Stimulated activated CD8-positive, alpha-beta memory T cell treated with anti-CD3 and anti-CD28 coated beads, Interleukin-15, amount 100 ng/mL, for 24 hours (primary cell): ENCODE measurements at places on chromosomes 11 and 22.

DNA sequence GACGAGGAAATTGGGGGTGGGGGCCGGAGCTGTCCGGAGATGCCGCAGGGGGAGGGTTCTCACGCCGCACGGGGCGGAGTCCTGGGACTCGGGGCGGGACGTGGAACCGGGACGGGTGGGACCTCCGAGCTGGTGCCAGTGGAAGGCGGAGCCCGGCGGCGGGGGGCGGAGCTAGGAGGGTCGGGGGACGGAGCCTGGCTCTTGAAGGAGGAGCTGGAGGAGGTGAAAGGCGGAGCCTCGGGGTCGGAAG lies 271 bp downstream of the FKBP2 start:
- peak; percentile 99 for DNase-seq

- DNase-seq = no peak
These were observed 12.4 kb upstream of the KCNE3 start for GRCh38 chr11:74479732-74480123.

- no peak for DNase-seq
These were observed 53.1 kb upstream of the SLC22A12 start for GRCh38 chr11:64537876-64538275.

DNA sequence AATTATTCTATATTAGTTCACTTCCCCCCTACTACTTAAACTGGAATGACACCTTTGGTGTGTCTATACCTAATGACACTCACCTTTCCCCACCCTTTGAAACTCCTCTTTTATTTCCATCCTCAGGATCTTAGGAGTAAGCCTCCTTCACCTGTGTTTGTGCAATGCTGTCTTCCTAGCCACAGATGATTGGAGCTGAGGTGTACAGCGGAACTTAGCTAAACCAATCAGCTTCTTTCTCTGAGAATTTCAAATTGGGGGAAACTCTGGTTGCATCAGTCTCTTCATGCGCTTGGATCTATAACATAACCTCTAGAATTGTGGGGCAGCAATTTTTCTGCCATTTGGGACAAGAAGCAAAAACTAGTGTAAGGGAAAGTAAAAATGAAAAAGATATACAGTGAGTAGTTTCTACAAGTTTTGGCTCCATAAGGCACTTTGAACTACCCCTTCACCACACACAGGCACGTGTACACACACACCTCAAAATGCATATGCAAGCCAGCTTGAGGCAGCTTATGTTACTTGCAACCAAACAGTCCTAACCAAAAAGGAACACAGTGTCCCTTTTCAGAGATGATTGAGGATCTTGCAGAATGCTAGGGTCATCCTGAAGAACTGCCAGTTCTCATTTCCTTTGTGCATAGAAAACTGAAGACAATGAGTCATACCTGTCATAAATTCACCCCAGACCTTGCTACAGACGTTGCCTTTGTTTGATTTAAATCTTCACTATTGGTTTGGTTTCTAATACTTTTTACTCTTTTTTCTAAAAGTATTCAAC lies 36.0 kb upstream of the LDLRAD3 start:
- DNase-seq = no peak

DNA sequence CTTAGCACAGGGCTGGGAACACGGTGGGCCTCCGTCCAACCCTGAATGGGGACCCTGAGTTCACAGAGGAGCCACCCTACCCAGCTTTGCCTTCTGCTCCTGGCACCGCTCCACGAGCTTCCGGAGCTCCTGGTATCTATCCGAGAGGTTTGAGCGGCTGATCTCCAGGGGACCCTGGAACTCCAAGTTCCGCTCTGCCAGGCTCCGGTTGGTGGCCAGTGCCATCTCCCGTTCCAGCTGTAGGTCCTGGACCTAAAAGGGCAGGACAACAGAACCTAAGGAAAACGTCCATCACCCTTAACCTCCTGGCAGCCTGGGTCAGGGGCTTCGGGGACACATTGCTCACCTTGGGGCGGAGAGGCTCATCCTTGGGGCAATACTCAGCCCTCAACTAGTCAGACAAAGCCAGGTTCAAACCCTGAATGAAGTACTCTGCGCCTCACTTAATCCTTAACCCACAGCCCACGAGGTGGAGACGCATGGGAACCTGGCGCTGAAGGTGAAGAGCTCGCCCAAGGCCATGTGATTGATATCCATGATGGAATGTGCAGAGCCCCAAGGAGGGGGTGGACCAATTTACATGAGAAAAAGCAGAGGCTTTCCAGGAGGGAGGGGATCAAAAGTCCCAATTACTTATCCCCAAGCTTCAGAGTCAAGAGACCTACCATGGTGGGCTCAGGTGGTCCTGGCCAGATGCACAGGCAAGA lies 27.1 kb downstream of the VPS37C start:
- no peak for DNase-seq

GRCh38 chr11:33310720-33311500 lies 53.7 kb downstream of the HIPK3 start:
- no peak for DNase-seq

DNA sequence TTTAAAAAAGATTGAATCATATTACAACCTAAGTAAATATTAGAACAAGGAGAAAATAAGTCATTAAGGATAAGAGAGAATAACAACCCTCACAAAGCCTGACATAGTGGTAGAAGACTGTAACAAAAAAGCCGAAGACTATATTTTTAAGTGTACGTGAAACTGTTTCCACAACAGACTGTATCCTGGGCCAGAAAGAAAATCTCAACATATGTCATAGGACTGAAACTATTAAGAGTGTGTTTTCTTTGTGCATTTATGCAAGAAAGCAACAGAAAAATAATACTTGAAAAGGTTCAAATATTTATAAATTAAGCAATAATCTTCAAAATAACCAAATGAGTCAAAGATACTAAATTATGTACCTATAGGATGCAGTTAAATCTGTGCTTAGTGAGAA lies 309.8 kb downstream of the CASP12 start:
- DNase-seq = no peak

DNA sequence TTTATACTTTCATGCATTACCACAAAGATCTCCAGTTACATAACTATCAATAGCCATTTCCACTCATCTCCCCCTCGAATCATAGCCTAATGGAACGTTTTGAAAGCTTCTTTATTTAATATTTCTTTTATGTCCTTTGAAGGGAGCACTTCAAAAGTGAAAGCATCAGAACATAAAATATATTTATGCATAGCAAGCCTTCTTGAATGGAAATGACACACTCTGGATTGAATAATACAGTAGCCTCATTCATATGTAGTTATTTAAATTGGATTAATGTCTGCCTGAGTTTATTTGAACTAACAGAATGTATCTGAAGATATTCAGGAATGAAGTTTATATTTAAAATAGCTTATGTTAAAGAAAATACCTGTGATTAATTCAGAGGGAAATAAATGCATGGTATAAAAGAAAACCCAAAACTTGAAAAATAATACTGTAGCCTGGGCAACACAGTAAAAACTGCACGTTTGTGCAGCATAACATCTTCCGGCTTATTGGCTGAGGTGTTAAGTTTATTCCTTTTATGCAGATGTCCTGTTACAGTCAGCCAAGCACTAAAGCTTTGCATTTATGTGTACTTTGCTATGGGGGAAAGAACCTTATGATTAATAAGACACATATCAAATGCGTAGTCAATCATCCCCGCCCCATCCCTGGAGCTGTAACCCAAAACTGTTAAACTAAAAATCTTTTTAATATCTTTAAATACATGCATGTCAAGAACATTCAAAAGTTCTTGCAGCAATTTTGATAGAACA lies 22.0 kb downstream of the OOSP3 start:
- no peak for DNase-seq

- no peak for DNase-seq
These were observed 158.7 kb upstream of the ARHGAP20 start for GRCh38 chr11:110870816-110871522.

DNA sequence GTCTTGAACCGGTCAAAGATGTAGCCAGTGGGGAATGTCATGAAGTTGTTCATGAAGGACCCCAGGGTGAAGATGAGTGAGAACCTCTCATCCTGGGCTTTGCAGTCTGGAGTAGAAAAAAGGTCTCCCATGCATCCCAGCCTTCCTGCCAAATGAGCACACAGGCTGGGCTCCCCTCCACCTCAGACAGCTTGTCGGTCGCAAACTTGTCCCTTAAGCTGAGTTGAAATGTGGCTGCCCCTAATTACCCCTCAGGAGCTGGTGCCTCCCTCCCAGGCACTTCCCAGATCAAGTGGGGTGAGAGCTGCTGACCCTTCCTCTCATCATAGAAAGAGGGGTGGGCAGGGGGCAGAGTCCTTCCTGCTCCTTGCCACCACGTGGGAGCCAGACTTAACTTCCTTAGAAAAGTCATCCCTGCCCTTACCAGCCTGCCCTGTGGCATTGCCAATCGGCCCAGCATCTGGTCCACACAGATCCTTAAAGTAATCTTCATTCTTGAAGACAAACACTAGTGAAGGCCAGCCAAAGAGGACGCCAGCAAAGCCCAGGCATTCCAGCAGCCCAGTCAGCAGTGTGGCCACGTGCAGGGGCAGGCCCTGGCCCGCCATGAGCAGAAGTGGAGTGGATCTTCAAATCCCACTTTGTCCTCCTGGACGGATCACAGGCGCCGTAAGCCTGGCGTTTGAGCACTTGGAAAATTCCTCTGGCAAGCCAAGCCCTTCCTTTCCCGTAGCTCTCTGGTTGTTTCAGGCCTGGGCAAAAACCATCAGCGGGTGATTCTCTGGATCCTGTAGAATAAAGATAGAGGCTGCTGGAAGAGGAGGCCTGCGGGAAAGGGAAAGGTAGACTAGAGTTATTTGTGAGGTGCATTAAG lies 1.1 kb downstream of the SLC43A3 start:
- no peak for DNase-seq

GRCh38 chr11:1574933-1575242 lies 2.8 kb upstream of the DUSP8 start:
- DNase-seq = no peak

DNA sequence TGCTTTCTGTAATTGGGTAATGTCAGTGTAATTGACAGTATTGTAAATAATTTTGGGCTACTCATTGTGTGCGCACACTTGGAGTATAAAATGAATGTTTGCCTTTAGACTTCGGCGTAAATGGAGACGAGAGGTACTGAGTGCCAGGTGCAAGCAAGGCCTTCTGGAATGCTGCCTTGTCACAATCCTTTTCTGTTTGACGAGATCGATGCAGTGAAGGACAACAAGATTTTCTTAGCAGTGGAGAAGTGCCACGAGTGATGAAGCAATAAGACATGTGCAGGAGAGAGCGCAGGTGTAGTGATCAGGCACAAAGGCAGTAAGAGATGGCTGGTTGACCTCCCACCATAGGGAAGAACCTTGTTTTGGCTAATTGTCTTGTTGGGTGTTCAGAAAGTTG lies 67.5 kb downstream of the DDX10 start:
- DNase-seq = no peak

GRCh38 chr11:115819014-115819413 lies 314.8 kb upstream of the CADM1 start:
- no peak for DNase-seq

GRCh38 chr11:95387325-95387724 lies 156.3 kb upstream of the SESN3 start:
- no peak for DNase-seq

- no peak for DNase-seq
These were observed 17.4 kb downstream of the SLC43A3 start for GRCh38 chr11:57409321-57410100.

DNA sequence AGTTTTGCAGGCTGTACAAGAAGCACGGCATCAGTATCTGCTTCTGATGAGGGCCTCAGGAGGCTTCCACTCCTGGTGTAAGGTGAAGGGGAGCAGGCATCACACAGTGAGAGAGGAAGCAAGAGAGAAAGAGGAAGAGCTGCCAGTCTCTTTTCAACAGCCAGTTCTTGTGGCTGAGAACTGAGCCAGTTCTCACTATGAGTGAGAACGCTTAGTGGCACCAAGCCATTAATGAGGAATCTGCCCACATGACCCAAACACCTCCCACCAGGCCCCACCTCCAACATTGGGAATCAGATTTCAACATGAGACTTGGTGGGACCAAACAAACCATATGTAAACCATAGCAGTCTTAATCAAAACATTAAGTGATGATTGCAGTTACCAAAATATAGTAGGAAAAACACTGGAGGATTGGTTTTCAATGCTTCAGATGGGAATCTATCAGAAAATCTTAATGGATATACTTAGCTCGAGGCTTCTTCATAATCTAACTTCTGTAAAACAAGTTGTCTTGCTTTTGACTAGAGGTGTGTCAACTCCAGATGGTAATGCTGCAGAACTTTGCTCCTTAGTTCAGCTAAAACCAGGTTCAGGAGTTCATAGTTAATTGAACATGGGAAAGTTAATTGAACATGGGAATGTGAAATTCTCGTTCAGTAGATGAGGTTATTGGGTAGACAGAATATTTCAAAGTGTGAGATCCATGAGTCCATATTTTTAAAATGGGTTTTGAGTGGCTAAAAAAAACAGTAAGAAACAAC lies 12.2 kb downstream of the FAR1 start:
- no peak for DNase-seq

DNA sequence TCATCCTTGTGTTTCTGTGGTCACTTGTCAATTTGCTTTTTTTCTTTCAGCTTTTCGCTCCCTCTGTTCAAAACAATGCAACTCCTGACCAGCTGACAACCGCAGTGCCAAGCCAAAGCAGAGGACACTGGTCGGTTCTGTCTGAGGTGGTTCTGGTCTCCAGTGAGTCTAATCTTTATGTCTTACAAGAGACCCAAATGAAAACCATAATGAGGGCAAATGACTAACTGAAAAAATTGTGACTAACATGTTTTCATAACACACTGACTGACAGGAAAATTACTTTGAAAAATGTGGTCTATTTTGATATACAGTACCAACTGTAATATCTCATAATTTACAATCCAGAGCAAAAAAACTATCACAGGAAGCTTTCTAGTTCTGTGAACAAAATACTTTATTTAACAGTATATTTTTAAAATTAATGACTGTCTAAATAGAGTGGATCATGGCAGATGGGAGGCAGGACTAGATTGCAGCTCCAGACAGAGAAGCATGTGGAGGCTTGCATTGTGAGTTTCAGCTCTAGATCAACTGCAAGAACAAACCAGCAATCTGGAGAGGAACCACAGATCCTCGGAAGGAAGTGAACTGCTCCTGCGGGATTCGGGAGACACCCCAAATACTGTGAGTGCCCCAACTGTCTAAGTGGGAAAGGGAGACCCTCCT lies 311.8 kb downstream of the SBF2 start:
- DNase-seq = no peak

DNA sequence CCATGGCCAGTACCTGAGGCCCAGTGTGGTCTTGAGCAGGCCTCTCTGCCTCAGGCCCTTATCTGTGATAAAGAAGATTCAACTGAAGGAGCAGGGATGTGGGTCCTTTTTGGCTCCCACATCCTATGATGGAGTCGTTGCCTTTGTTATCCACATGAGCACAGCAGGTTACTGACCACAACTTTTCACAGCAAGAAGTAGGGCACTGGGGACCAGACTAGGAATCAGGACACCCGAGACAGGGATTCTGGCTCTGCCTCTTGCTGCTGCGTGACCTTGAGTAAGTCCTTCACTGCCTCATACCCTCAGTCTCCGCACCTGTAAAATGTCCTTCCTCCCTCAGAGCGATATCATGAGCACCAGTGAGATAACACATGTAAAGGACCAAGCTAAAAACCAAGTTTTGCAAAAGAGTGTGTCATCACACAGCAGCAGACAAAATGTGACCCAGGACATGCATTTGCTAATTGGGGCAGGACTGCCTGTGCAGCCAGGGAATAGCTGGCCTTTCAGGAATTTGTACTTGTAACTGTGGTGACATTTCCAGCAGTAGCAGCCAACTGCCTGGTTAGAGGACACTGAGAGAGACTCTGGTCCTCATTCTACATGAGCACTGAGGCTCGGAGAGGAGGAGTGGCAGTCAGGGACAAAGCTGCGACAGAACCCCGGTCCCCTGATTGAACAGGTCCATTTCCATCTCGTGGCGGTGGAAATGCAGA lies 13.2 kb upstream of the SMIM35 start:
- DNase-seq = no peak
